Stimulated activated CD4-positive, alpha-beta T cell treated with anti-CD3 and anti-CD28 coated beads, Interleukin-12 subunit alpha, Interleukin-12 subunit beta, amount 100 ng/mL, for 24 hours (primary cell): ENCODE measurements at places on chromosomes 2 and 18.

GRCh38 chr2:157662401-157662800, 33.7 kb upstream of the ACVR1C start:
- no peak for DNase-seq

GRCh38 chr2:29063056-29063455, 11.3 kb downstream of the PCARE start:
- DNase-seq: no peak

GRCh38 chr2:182717816-182718215, 1.8 kb downstream of the DNAJC10 start:
- DNase-seq: no peak

- no peak for DNase-seq
These were observed 47.5 kb downstream of the ZNF638 start for GRCh38 chr2:71379086-71379485.

- DNase-seq: no peak
These were observed 11.1 kb downstream of the MYL12B start for GRCh38 chr18:3273042-3273441.

DNA sequence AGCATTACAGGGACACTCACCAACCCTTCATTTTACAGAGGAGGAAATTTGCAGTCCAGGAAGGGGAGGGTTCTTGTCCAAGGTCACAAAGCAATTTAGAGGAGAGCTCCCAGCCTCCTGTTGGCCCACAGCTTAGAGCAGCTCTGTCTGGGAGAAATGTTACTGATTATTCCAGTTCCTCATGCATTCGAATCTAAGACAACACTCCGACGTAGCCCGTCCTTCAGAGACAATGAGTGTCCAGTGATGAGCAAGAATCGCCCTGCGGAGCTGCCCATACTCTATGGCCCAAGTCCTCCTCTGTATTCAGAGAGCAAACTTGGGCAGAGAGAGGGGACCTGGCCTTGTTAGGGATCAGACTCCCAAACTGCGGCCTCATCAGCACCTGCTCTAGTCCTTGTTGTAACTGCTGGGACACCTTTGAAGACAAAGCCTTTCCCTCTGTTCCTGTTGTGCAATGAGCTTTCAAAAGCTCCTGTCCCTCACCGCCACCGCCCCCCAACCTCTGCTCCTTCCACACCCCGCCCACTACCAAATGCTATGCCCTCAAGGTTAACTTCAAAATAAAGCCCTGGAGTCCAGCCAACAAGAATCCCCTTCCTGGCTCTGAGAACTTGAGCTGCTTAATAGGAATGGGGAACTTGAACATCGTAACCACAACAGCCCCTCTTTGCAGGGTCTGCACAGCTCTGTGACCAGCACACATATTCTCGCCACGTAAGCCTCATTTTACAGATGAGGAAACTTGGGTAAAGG, 234.8 kb upstream of the SMAD2 start:
- DNase-seq: no peak

- DNase-seq: no peak
These were observed 238.4 kb downstream of the PID1 start for GRCh38 chr2:229032608-229033234.

DNA sequence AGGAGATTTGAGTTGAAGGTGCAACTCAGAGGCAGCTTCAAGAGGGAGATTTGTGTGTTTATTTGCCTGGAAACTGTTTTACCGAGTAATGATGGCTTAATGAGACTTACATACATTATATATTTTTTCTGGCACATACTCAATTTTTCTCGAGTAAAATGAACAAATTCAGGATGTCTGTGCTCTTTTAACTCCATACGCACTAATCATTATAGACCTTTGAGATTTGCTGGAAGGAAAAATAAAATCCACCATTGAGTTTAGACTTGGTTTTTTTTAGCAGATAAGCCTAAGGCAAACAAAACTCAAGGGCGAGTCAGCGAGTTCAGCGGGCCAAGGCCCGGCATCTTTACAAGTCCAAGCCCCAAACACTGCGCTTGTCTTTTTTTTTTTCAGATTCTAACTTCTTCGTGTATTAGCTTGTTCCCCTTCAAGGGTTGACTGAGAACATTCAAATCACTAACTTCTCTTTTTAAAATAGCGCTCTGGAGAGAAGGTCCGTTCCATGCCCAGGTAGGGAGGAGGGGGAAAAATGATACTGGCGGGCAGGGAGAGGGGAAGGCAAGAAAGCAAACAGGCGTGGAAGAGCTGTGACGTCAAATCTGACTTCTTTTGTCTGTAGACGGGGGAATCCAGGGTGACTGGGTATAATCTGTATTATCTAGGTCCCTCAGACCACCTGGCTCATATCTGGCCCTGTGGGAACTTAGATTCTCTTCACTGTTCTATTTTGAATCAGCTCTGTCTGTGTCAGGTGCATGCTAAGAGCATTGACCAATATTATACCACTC, 72.7 kb upstream of the MAP3K20 start:
- DNase-seq: no peak

DNA sequence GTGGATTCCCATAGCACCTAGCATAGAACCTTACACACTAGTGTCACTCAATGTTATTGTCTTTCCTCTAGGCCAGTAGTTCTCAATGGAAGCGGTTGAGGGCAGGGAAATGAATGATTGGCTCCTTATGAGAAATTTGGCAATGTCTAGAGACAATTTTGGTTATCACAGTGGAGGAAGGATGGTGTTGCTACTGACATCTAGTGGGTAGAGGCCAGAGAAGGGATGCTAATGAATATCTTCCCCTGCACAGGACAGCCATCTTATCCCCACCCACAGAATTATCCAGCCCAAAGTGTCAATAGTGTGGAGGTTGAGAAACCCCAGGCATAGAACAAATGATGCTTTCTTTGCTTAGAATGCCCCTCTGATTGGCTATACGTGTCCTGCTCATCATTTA, 15.8 kb downstream of the C18orf63 start:
- no peak for DNase-seq

DNA sequence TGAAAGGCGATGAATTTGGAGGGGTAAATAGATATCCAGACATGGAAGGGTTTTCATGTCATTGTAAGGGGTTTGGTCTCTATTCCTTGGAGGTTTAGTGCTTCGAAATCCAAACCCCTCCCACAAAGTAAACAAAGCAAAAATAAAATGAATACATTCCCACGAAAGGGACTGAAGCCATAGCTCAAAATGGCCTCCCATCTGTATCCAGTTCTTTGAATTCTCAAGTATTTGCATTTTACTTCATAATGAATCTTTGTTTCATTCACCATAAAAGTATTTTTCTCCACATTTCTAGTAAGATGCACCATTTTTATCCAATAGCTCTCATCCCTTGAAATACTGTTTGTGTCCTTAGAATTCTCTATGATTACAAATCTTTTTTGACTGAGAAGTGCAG, 103.2 kb upstream of the DTNA start:
- DNase-seq: no peak

DNA sequence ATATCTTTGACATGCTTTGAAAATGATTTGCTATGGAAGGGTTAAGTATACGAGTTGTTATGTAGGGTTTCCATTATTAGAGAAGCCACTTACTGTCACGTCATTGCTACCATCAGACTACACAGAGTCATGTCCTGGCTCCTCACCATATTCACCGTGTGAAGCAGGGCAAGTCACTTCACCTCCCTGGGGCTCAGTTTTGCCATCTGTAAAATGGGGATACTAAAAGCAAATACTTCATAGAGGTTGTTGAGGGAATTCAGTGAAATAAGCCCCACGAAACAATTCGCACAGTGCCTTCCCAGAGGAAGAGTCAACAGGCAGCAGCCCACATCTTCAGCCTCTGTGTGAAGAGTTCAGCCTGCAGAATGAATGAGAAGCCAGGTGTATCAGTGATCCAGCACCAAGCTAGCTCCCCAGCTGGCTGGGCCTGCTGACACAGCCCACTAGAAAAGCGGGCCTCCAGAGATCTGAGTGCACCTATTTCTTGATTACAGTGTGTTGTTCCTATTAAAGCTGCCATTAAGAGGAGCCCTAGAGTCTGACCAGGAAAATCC, 3.4 kb downstream of the DIPK1C start:
- no peak for DNase-seq

GRCh38 chr18:23196119-23197007, 61.1 kb downstream of the CABLES1 start:
- DNase-seq: no peak

GRCh38 chr2:109260886-109261700, 132.1 kb downstream of the SH3RF3 start:
- DNase-seq: no peak

DNA sequence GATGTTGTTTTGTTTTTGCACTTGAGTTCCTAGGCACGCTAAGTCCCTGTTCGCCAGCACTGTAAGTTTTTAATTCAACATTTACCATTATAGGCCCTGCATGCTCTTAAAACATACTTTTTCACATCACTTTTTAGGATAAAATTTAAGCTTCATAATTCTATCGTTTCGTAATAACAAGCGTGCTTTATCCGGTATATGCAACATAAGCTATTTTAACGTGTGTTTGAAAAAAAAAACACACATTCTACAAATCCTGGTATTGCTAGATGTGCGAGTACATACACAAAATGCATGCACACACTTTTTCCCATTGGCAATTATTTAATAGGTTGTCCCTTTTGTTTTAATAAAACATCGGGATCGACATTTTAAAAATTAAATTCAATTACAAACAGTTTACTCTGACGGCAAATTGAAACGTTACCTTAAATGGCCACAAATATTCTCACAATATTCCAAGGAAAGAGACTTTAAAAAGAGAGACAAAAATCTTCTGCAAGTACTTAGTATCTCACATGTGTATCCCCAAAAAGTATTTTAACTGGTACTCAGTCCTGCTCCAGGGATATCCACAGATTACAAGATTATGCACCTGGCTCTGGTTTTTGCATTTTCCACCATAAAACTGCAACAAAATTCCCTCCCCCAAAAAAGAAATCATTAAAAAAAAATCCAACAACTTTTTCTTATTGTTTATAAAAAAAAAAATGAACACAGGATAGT, 1.0 kb upstream of the TCF4 start:
- no peak for DNase-seq

- DNase-seq: no peak
These were observed 197.1 kb upstream of the SMAD2 start for GRCh38 chr18:48127606-48128005.

DNA sequence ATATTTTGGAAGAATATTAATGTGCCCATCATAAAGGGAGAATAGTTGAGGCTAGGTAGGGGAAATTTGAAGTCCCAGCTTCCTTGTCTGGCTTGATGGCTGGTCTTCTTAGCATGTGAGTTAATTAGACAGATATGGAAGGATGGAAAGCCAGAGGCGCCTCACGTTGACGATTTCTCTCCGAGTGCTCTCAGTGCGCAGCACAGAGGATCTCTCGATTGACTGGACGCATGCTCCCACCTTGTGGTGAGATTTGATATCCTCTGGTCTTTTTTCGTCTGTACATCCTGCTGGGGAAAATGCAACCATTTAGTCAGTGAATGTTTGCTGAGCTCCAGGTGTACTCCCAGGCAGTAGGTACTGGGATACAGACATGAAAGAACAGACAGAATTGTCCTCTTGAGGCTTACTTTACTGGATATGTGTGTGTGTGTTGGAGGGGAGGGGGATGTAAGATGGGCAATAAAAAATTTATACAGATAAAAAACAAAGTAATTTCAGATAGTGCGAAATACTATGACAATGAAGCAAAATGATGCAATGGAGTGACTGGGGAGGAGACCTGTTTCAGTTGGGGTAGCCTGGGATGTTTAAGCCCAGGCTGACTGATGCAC, 66.9 kb upstream of the ZNG1B start:
- DNase-seq: peak; percentile 50

DNA sequence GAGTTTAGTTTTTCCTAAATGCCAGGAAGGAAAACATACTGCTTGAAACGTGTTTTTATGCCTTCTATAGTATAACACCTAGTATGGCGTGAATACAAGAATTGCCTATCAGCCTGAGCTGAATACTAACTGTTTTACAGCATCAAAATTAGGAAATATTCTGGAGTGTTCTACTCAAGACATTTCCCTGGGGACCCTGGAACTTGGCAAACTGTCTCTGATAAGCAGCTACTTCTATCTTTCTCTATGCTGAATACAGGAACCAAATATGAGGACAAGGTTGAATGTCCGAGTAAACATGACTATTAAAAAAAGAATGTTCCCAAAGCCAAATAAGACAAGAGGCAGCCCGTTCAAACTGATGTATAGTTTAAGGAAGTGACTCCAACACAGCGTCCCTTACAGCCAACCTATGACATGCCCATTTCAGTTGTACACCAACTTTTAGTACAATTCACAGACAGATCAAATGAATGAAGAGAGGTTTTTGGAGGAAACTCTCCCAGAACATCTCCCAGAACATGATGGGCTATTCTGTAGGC, 951.3 kb upstream of the ACVR2A start:
- DNase-seq: no peak

GRCh38 chr2:174593041-174593440, 4.6 kb downstream of the WIPF1 start:
- DNase-seq: no peak

DNA sequence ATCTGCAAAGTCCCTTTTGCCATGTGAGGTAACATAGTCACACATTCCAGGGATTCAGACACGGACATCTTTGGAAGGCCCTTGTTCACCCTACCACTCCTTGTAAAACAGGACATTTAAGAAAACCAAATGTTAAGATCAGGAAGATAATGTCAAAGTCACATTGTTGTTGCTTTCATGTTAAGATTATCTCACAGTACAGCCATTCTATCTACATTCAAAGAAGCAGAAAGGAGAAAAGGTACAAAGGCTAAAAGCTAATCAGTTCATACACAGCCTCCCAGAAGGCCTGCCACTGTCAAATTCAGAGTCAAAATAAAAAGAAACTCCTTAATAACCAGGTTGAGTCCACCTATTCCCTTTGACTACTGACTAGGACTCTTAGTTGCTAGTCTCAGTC, 573.7 kb downstream of the ARHGAP15 start:
- DNase-seq: no peak

GRCh38 chr2:230913406-230914143, 11.5 kb downstream of the GPR55 start:
- DNase-seq: no peak

GRCh38 chr2:27901234-27901633, 10.7 kb downstream of the BABAM2 start:
- DNase-seq: peak; percentile 11

- DNase-seq: no peak
These were observed 180.2 kb upstream of the TNP1 start for GRCh38 chr2:217040099-217040498.

DNA sequence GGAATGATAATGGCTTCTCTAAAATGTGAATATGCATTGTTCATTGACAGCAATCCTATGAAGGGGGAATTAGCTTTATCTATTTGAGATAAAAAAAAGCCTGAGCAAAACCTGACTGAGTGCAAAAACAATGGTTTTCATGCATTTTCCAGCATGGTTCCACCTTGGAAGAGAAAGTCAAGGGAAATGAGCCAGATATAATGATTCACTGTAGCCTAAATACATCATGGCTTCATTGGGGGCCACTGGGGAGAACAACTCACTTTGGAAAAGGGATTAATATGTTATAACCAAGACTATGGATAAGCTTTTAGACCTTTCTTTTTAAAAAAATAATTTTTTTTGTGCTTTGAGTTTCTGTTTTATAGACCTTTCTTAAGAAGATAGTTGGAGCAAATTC, 679.7 kb downstream of the NYAP2 start:
- no peak for DNase-seq

GRCh38 chr2:2657121-2657962, 326.3 kb upstream of the MYT1L start:
- DNase-seq: no peak
